Sigmoid colon (tissue), 7 donors: ENCODE measurements at places on chromosomes 16 and 17. TPM values are rescaled to one million over a fixed set of nuclear protein-coding genes. Genes with fewer than 3 reads are reported as not detected.
A peak's percentile ranks its signal among the peaks of the same experiment; 100 is the strongest.

EIF3CL gene
- total RNA-seq: 111 TPM

CES1 gene
- total RNA-seq: 34.6 TPM

CYTH1 gene
- total RNA-seq: 33.5 TPM

DHX58 gene
- 8.9 TPM for total RNA-seq

ENKD1 gene
- 22.2 TPM for total RNA-seq

NATD1 gene
- total RNA-seq: 9.5 TPM

TEX14 gene
- total RNA-seq: 0.36 TPM

CASKIN2 gene
- total RNA-seq: 10.2 TPM

NXPH3 gene
- 20.2 TPM for total RNA-seq

MMP15 gene
- total RNA-seq: 6.1 TPM

OR1F1 gene
- not detected for total RNA-seq

PRAC2 gene
- 2.1 TPM for total RNA-seq

GRCh38 chr16:9099131-9099625 lies 7.7 kb downstream of the HAPSTR1 start:
- no peak for DNase-seq
- H3K27me3 ChIP-seq: no peaks in the 10 kb centered on the region

DNA sequence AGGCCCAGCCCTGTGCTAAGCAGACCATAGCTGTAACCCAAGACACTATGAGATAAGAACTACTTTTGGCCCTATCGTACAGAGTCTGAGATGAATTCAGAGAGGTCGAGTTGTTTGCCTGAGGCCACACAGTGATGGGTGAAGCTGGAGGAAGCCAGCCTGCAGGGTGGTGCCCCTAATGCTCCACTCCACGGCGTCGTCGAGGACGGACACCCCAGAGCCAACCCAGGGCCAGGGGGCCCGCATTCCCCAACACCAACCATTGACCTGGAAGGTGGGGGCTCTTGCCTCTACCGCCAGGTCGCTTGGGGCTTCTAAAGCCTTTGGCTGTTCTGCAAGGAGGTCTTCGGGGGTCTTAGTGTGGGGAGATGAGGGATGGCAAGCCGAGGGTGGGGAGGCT lies 84.1 kb downstream of the IRF8 start:
- no peak overlapping the region for H3K27ac ChIP-seq
- no peaks in the 10 kb centered on the region for H3K36me3 ChIP-seq
- no peaks in the 10 kb centered on the region for H3K4me1 ChIP-seq

- no peak overlapping the region for H3K4me3 ChIP-seq
- no peaks in the 10 kb centered on the region for H3K27me3 ChIP-seq
- peaks cover 100% of the 10 kb centered on the region for H3K4me1 ChIP-seq
- peak overlapping the region; percentile 5 for H3K27ac ChIP-seq
- no peak for DNase-seq
Measured at GRCh38 chr16:85577899-85578598, 35.1 kb upstream of the GSE1 start.

DNA sequence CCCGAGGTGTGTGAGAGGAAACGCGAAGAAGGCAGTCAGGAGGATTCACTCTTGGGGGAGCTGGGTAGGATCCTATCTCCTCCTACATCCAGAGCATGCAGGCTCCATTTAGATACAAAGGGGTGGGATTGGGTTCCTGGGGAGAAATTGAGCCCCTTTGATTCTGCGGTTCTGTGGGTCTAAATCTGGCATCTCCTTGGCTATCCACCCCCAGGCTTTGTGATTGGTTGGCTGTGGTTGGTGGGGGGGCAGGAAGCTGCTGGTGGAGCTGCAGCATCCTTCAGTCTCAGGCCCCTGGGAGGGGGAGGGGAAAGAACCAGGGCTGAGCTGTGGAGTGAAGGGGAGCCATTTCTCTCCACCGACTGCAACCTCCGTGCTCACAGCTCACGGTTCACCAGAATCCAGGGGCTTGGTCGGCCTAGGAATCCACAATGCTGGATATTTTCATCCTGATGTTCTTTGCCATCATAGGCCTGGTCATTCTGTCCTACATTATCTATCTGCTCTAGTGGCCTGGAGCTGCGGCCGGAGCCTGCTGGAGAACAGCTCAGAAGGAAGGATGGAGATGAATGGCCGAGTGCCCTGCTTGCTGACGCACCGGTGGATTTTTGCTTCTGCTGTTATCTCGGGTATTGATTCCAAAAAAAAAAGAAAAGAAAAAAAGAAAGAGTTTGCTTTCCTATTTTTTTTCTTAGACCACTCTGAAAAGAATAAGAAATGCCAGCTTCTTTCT lies at the start of gene LASP1NB:
Gene LASP1NB (plus strand): TSS at position 352 of the 733 bp plus-strand sequence.
- H3K36me3 ChIP-seq: no peaks in the 10 kb centered on the region
- H3K4me1 ChIP-seq: no peaks in the 10 kb centered on the region
- H3K4me3 ChIP-seq: no peak within 1 kb of the TSS
- no peaks in the 10 kb centered on the region for H3K27me3 ChIP-seq
- no peak for DNase-seq

DNA sequence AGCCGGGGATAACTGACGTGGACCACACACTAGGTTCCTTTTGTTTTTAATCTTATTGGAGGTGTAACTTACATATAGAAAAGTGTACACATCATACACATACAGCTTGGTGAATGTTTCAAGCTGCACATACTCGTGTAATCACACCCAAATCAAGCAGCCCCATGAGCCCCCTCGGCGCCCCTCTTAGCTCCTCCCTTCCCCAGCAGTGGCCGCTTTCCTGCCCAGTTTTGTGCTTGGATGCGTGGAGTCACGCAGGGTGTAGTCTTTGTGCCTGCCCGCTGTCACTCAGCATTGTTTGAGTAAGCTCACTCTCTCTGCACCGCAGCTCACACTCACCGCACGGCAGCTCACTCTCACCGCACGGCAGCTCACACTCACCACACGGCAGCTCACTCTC lies 151.7 kb upstream of the CHMP6 start:
- DNase-seq: peak; percentile 17
- no peak overlapping the region for H3K27ac ChIP-seq
- H3K4me1 ChIP-seq: no peaks in the 10 kb centered on the region
- peaks cover 9% of the 10 kb centered on the region for H3K36me3 ChIP-seq
- H3K27me3 ChIP-seq: no peaks in the 10 kb centered on the region

DNA sequence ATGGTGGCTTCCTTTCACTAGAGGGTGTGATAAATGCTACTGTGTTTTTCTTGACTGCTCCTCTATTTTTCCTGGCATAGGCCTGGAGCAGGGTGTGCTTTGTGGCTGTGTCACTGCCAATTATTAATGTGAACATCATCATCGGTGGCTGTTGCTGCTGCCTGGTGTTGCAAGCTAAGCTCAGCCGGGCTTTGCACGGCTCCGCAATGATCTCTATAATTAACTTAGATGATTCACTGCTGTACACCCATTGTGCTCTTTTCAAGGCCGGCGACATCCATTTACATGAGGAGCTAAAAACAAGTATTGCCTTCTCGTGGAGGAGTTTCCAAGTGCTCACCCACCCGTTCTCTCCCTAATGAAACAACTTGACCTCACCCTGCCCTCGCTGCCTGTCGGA lies 160.1 kb upstream of the IRX3 start:
- no peak overlapping the region for H3K27ac ChIP-seq
- DNase-seq: no peak
- peaks cover 24% of the 10 kb centered on the region for H3K27me3 ChIP-seq
- no peaks in the 10 kb centered on the region for H3K36me3 ChIP-seq

DNA sequence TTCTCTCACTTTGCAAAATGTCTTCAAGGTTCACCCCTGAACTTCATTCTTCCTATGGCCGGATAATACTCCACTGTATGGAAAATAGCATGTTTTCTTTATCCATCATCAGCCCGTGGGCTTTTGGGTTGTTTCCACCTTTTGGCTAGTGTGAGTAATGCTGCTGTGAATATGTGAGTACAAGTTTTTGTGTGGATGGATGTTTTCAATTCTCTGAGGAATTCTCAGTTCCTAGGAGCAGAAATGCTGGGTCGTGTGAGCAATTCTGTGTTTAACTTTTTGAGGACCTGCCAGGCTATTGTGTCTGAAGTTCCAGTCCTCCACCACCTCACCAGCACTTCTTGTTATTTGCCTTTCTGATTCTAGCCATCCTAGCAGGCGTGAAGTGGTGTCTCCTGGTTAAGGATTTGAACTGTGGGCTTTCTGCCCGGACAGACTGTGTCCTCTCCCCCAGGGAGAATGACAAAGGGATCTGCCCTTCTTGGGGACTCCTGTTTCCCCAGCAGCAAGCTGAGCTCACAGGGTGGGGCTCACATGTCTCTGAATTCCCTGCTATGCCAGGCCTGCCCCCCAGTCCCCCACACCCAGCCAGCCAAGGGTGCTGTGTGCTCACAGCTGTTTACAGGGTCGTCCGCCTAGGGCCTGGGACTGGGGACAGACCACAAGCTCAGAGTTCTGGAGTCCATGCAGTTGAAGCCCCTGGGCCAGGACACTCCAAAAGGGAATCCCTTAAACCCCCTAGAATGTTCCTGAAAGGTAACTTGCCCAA lies 92.2 kb upstream of the CIBAR2 start:
- no peaks in the 10 kb centered on the region for H3K36me3 ChIP-seq
- H3K27me3 ChIP-seq: no peaks in the 10 kb centered on the region
- DNase-seq: no peak

GRCh38 chr17:18156976-18157280 lies 26.7 kb upstream of the ALKBH5 start:
- H3K27ac ChIP-seq: no peak overlapping the region
- DNase-seq: no peak
- no peaks in the 10 kb centered on the region for H3K27me3 ChIP-seq

DNA sequence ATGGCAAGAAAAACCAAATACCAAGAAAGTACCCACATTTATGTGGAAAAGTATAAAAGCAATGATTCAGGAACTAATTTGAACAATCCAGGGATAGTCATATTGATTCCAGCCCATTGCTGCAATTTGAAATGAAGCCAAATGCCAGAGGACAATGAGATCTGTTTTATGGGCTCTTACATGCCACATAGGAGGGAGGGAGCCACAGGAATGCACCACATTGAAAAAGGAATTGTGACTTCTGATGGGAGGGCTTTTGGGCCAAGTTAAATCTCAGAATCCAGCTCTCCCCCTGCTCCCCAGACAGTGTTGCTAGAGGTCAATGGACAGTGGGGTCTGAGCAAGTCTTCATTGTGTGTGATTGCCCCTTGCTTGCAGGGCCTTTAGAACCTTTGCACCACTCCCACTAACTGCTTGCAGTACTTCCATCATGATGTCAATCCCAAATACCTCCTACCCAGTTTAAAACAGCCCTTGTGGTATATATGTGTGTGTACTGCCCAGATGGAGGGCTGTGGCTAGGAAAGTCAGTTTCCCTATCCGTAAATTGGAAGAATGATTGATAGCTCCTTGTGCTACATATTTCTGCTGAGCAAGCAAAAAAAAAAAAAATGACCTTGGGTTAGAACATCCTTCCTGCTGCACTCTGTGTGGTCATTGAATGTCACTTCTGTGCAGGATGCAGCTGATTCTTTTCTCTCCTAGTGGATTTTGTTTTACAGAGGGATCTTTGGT lies 406.8 kb downstream of the UTP18 start:
- no peak overlapping the region for H3K4me3 ChIP-seq
- no peak overlapping the region for H3K27ac ChIP-seq
- H3K27me3 ChIP-seq: no peaks in the 10 kb centered on the region
- no peak for DNase-seq
- no peaks in the 10 kb centered on the region for H3K36me3 ChIP-seq
- H3K4me1 ChIP-seq: no peaks in the 10 kb centered on the region

DNA sequence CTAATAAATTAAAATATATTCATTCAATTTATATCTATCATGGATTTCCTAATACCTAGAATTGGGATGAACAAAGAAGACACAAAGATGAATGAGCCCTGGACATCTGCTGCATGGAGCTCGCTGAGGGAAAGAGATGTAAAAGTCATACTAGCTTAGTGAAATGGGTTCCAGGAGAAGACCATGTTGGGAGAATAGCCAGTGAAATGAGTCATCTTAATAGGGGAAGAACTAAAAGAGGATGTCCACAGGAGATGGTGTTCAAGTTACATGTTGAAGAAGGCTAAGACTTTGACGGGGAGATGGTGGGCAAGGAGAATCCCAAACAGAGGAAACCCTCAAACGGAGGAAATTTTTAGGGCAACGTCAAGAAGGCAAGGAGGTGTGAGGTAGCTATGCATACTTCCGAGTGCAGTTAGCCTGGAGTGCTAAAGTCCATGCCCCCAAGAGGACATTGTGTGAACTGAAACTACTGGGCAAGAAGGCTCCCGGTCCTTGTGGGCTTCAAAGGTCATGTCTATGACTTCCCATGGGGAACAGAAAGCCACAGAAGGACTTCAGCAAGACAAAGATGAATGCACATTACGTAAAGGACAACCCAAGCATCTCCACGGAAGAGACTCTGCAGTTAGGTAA lies 220.5 kb upstream of the CDH11 start:
- H3K27me3 ChIP-seq: no peaks in the 10 kb centered on the region
- no peaks in the 10 kb centered on the region for H3K4me1 ChIP-seq
- H3K27ac ChIP-seq: no peak overlapping the region
- H3K4me3 ChIP-seq: no peak overlapping the region
- H3K36me3 ChIP-seq: no peaks in the 10 kb centered on the region

DNA sequence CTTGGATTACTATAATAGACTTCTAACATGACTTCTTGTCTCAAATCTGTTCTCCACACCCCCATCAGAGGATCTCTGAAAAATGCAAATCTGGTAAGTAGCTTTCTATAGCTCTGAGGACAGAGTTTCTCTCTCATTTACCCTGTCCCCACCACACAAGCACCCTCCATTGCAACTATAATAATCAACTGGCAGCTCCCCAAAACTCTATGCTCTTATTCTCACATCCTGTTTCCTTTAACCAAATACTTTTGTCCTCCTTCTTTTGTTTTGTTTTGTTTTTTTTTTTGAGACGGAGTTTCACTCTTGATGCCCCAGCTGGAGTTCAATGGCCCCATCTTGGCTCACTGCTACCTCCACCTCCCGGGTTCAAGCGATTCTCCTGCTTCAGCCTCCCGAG lies 73.4 kb downstream of the HELZ start:
- H3K4me3 ChIP-seq: no peak overlapping the region
- peaks cover 7% of the 10 kb centered on the region for H3K36me3 ChIP-seq
- H3K4me1 ChIP-seq: no peaks in the 10 kb centered on the region
- no peak for DNase-seq

DNA sequence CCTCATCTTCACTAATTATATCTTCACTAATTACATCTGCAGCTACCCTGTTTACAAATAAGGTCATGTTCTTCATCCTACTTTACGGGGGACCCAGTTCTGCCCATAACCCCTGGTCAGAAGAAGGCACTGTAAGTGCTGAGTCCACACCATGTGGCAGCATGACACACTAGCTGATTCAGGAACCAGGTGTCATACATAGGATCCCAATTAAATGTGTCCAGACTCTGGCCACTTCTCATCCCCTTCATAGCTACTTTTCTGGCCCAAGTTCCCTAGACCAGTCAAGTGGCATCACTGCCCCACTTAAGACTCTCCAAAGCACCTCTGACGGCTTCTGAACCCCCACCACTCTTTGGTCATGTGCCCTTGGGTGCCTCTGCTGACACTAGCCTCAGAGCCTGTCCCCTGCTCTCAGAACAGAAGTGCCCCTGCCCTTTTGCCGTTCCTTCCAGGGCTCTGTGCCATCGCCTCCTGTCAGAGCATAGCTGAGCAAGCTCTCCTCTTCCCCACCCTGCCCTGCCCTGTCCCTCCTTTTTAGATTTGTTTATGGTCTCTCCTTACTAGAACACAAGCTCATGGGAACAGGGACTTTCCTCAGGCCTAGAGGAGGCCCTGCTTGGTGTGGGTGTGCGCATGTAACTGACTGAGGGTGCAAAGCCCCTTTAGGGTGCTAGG lies 61.1 kb downstream of the B9D1 start:
- H3K4me1 ChIP-seq: peaks cover 35% of the 10 kb centered on the region
- H3K4me3 ChIP-seq: no peak overlapping the region
- DNase-seq: peak; percentile 50
- no peaks in the 10 kb centered on the region for H3K27me3 ChIP-seq
- H3K27ac ChIP-seq: no peak overlapping the region
- no peaks in the 10 kb centered on the region for H3K36me3 ChIP-seq

GRCh38 chr17:7720125-7720524 lies 2.6 kb downstream of the DNAH2 start:
- H3K4me1 ChIP-seq: peaks cover 19% of the 10 kb centered on the region
- H3K27ac ChIP-seq: no peak overlapping the region
- DNase-seq: no peak
